ENCODE measurements at places on chromosomes 2 and 18.

DNA sequence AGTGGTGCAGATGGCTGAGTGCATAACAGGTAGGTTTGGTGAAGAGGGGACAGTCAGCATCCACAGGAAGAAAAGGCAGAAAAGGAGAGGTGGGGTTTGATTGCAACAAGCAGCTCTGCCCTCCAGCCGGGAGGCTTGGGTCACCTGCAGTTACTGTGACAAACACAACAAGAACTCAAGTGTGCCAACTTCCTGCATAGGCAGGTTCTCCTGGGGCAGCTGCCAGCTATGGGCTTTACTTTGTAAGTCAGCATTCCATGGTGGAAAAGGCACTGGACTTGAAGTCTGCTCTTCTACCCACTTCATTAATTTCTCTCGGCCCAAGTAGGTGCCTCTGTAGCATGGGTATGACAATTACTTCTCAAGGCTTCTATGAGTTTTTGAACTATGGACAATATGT is 98.9 kb downstream of the MYT1L start:
- no peak for DNase-seq

- no peak for DNase-seq
Measured at GRCh38 chr2:157290525-157290924, 33.0 kb downstream of the GALNT5 start.

DNA sequence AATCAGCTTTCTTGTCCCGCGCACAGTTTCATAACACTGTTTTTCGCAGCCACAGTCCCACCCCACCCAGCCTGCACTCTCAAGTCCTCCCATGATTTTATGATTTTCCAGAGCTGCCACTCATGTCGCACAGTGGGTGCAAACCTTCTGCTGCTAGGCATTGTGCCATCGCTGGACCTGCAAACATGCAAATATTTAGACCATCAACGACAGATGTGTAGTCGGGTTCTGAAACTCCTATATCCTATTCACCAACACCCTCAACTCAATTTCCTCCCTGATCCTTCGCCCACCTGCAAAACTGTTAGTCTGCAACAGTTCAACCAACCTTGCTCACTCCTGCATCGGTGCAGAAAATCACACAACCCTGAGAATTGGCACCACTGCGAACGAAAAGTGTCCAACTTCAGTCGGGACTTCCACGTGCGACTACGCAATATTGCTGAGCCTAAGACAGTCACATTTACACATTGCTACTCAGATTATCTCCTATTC is 871 bp upstream of the ALS2 start:
- DNase-seq, result no peak

GRCh38 chr18:50454387-50454988 is 79.6 kb downstream of the SKA1 start:
- DNase-seq, result no peak

DNA sequence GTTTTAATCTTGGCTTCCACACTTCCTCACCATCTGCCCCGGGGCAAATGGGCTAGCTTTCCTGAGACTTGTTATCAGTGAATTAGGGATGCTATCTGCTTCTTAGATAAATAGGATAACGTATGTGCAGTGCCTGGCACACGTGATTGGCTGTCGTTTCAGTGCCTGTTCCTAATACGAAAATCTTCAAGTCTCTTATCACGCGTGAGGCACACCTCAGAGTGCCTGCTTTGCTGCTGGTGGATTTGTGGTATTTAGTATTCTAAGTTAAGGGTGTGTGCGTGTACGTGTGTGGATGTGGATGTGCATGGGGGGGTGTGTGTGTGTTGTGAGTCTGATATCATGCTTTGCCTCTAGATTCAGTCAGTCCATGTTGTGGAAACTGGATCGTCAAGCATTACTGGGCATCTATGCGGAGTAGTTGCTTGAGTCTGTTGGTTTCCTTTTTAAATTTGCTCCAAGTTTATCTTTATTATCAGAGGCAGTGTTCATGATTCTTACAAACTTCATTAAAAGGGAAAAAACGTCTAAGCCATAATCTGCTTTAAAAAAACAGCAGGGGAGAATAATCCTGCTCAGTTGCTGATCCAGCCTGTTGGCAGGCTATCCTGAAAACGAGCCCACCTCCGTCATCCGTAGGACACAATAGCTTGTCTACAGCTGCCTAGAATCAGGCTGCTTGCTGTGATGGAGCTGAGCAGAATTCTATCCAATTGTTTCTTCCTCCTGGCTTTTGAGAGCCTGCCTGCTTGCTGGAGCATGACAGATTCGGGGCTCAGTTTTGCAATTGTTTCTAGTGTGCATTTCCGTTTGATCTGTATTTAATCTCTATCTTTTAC is 6.6 kb downstream of the SH3RF3 start:
- DNase-seq, result no peak

DNA sequence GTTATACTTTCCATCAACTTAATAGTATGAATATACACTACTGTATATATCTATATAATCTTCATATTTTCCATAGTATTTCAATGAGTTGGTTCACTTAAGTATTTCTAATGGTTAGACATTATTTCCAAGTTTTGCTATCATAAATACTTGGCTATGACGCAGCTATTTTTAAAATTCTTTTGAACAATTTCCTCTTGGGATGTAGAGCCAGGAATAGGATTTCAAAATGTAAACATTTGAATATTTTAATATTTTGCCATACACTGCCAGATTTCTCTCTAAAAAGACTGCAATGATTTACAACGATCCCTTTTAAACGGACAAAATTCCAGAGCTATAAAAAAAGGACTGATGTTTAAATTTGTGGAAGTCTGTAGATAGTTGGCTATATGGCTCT is 95.6 kb downstream of the NUP35 start:
- DNase-seq, result no peak

DNA sequence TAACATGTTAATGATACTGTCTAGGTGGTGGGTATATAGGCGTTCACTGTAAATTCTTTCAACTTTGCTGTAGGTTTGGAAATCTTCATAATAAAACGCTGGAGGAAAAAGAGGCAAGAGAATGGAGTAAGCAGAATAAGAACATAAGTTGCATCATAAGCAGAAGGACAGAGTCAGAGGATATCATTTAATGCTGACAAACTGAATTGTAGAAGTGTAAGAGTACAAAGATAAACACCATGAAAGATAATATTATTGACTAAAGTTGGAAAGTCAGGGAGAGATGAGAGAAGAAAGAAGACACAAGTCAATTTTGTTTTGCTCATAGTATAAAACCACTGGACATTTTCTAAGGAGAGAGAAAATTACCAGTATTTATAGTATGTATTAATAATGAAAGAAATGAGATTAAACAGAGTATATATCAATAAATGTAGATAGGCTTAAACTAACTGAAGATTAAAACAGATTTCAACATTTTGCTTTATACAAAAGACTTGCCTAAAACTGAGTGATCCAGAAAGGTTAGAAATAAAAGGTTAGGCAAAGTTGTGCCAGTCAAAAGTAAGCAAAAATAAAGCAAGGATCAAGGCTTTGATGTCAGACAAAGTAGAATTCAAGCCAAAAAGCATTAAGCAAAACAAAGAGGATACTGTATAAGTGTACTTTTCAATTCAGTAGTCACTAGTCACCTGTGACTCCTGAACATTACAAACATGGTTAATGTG is 42.4 kb upstream of the VIT start:
- DNase-seq, result no peak

DNA sequence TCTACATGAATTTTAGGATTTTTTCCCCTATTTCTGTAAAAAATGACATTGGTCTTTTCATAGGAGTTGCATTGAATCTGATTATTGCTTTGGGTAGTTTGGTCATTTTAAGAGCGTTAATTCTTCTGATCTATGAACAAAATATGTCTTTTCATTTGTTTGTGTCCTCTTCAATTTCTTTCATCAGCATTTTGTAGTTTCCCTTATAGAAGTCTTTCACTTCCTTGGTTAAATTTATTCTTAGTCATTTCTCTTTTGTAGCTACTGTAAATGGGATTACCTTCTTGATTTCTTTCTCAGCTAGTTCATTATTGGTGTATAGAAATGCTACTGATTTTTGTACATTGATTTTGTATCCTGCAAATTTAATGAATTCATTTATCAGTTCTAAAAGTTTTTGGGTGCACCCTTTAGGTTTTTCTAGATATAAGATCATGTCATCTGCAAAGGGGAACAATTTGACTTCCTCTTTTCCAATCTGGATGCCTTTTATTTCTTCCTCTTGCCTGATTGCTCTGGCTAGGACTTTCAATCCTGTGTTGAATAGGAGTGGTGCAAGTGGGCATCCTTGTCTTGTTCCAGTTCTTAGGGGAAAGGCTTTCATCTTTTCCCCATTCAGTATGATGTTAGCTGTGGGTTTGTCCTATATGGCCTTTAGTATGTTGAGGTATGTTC is 36.6 kb upstream of the AAK1 start:
- DNase-seq, result no peak

DNA sequence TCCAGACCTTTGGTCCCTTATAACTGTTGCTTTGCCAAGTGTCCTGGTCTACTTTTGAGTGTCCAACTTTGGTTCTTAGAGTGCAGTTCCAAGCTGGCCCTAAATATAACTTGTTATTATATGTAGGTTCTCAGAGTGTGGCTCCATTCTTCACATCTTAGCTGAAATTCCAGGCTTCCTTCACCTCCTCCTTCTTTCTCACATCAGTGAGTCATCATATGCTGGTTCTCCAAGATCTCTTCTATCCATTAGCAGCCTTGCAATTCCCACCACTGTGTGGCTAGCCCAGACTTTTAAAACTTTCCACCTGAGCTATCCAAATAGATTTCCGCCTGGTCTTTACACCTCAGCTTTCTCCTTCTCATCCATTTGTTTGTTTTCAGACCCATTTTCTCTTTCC is 12.6 kb upstream of the CXCR4 start:
- no peak for DNase-seq

GRCh38 chr2:233174137-233174536 is 77.3 kb upstream of the ATG16L1 start:
- DNase-seq, result no peak

- no peak for DNase-seq
Measured at GRCh38 chr2:9085353-9085752, 81.9 kb upstream of the MBOAT2 start.

DNA sequence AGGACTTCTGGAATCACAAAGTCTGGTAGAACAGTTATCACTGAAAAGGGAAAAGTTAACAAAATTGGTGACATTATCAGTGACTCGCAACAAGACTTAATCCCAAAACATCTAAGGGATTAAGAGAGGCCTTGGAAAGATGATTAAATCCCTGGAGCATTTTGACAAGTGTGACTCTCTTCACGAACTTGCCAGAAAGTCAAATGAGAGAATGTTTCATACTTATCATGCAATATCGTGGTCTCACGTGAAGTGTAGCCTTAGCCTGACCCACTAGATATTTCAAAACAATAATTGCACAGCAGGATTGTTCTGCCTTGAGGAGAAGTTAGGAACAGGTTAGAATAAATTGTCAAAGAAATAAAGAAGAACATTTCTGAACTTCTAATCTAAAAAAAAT is 104.5 kb downstream of the COL6A3 start:
- DNase-seq, result no peak

DNA sequence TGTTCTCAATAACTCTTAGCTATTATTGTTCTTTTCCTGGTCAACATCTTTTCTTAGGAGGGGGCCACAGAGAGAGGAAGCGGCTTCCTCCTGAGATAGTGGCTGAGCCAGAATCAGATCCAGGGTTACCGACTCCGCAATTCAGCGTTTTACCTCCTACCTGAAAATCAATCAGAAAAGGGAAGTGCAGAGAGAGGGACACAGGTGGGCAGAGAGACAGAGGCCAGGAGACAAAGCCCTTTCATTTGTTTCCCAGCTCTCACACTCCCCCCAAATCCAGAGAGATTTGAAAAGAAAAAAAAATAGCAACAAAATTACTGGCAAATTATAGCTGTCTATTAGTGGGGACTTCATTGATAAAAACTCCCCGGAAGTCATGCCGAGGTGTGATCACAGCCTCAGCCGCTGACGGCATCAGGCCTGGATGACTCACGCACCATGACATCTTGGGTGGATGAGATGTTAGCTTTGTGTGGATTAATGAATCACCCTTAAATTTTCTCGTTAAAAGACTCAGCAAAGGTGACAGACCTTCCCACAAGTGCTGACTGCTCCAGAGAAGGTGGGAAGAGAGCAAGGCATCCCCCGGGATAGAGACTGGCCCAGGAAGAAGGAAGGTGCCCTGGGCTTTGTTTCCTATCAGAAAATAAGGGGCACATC is 120.7 kb downstream of the LOXHD1 start:
- no peak for DNase-seq

DNA sequence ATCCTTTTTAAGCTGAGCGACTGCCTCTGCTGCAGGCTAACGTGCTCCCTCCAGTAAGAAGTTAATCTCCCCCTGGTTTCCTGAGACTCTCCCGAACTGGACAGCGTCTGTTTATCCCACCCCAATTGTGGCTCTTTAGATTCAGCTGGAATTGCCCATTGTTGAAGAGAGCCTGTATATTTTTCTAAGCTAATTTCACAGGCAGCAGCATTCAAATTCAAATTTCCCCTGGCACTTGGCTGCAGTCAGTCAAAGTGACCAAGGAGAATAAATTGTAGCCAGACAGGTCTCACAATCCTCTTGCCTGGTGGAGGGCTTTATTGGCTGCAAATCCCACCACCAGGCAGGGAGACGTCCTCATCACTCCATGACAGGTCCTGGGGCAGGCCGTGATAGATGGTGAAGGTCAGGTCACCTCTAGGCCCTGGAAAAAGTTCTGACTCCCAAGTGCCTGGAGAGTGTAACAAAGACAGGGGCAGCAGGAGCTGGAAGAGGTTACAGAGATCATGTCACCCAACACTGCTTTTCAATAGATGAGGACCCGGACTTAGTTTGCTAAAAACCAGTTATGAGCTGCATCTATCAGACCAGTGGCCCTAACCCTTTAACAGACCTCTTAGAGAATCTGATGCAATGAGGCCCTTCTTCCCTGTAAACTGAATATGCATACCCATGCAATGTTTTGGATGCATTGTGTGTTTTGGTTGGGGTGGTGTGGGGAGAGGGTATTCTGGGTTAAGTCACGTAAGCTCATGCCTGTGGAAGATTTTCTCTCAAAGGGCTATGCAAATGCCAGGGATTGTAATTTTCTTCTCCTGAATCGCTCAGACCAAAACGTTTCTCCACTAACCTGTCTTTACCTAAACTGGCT is 32.3 kb upstream of the C18orf32 start:
- no peak for DNase-seq

- no peak for DNase-seq
Measured at GRCh38 chr2:237790353-237790752, 8.2 kb upstream of the RBM44 start.

DNA sequence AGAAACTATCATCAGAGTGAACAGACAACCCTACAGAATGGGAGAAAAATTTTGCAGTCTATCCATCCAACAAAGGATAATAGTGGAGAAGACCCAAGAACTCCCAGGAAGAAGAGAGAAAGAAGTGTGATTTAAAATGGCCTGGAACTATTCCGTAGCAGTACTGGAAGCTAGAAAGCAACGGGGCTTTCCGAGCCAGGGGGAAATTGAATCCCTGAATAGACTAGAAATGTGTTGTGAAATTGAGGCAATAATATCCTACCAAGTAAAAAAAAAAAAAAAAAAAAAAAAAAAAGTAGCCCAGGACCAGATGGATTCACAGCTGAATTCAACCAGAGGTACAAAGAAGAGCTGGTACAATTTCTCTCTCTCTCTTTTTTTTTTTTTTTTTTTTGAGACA is 69.3 kb downstream of the FARP2 start:
- no peak for DNase-seq

All from right kidney (tissue), 9 donors.